ENCODE measurements at places on chromosomes 13 and 19.

DNA sequence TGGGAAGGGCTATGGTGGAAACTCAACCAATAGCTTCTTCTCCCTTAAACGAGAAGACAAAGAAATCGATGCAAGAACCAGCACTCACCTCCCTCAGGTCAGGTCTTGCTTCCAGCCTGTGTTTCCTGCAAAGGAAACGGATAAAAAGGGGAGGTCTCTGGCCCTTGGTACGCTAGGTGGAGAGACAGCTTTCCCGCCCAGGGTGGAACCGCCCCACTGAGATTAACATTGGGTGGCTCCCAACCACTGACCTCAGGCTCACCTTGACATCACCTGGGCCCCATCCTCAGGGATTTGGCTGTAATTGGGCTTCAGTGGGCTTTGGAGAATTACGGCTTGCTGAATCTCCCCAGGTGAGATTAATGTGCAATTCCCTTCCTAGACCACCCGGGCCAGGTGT lies at the start of gene NLRP7:
Gene NLRP7, minus strand, starts transcription at position 150 of the 400 bp plus-strand sequence.
- no peak for DNase-seq

- no peak for DNase-seq
These were observed 99.0 kb upstream of the TSHZ3 start for GRCh38 chr19:31448221-31448657.

- peak; percentile 65 for DNase-seq
These were observed at the start of gene CBARP for GRCh38 chr19:1237754-1238368. TSS of gene CBARP (minus strand) at chr19:1238005. CDS start at chr19:1236100, 1,905 bp downstream.

DNA sequence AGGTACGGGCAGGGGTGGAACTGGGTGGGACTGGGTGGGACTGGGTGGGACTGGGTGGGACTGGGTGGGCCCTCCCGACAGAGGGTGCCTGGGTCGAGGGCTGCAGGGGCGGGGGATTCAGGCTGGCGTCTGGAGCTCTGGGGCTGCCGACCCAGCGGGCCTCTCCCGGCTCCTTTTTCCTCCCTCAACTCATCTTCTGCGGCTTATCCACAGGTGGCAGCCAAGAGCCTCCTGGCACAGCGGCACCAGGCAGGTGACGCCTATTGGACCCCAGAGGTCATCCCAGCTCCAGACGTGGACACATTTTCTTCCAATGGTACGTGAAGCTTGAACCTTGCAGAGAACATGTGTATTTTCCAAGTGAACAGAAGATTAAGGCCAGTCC lies 533 bp downstream of the ZNF544 start:
- peak; percentile 52 for DNase-seq

DNA sequence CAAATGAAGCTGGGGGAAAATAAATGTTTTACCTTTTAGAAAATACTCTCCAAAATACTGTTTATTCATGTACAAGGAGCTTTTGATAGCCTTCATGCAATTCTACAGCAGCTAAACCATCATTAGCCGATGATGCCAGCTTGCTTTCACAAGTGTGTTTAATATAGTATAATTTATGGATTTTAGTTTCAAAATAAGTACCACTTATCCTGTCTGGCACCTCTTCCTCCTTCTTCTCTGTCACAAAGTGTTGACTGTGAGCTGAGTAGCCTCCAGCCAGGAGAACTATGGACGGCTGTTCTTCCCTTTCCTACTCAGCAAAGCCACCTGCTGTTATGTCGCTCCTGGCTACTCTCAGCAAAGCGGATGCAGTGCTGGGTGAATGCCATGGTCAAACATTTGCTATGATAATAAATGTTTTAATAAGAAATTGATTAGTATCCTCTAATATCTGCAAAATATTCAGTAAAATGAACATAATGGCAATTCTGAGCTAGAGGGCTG lies 238.2 kb downstream of the LIG4 start:
- no peak for DNase-seq

- DNase-seq, result no peak
These were observed 257.7 kb downstream of the SPRY2 start for GRCh38 chr13:80083081-80083852.

GRCh38 chr19:46881092-46881491 lies 20.3 kb downstream of the ARHGAP35 start:
- DNase-seq, result no peak

DNA sequence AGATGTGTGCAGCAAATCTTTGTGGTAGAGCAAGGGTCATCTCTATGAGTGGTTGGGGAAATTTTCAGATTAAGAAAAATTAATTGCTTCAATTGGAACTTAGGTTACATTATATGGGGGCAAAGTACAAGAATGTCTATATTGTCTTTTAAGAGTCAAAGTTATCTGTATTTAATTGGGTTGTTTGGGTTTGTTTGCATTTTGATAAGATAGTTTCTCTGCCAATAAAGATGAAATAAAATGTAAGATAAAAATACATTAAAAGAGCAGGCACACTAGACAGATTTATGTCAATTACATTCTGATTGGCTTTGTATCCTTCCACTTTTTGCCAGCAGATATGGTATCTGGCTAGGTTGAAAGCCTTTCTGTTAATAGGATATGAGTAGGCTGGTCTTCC lies 317.2 kb downstream of the OXGR1 start:
- DNase-seq, result no peak

GRCh38 chr19:15467734-15468214 lies 3.4 kb upstream of the RASAL3 start:
- DNase-seq, result no peak

DNA sequence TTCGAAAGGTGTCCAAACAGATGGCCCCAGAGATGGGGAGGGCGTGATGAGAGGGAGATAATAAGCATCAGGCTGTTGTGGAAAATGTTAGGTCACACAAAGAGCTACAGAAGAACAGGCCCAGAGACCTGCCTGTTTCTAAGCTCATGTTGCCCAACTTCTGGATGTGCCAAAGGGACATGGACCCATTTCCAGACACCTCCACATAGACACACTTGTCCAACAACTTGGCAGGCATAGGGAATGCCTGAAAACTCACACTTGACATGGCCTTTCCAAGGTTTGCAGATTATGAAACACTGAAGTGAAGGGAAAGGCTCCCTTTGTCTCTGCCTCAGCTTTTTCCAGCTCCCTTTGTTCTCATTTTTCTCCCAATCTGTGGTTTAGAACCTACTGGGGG lies 43.5 kb upstream of the CYP2B6 start:
- DNase-seq, result no peak

GRCh38 chr19:30165228-30165813 lies 206.9 kb upstream of the ZNF536 start:
- DNase-seq, result no peak

- peak; percentile 28 for DNase-seq
These were observed 362.6 kb downstream of the KLF5 start for GRCh38 chr13:73421310-73421912.

- no peak for DNase-seq
These were observed 11.8 kb upstream of the TLE5 start for GRCh38 chr19:3073931-3074595.

DNA sequence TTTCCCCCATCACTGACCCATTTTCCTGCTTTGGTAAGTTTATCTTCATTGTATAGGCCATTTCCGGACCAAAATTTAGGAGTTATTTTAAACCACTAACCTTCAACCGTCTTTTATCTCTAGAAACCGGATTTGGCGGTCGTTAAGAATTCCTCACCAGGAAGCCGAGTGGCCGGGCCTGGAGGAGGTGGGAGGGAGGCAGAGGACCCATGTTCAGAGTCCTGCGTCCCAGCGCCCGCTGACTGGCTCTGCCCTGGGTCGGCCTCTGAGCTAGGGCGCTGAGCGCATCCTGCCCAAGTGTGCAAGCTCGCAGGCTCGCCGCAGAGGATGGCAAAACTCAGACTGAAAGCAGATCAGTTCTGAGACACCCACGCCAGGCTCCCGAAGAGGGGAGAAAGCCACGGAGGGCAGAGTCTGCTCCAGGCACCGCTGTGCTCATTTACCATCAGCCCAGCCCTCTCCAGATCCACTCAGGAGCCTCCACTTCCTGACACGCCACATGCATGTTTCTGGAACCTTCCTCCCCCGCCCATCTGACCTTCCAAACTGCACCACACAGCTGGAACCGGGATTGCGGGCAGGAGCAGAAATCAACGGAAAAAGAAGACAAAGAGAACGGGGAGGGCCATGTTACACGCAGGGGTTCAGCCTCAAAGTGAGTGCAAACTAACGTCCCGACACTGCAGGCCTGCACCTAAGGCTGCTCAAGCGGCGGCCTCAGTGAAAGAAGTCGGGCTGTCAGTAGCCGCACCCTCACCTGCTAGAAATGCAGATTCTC lies 8.3 kb downstream of the COL4A1 start:
- DNase-seq, result peak; percentile 64

DNA sequence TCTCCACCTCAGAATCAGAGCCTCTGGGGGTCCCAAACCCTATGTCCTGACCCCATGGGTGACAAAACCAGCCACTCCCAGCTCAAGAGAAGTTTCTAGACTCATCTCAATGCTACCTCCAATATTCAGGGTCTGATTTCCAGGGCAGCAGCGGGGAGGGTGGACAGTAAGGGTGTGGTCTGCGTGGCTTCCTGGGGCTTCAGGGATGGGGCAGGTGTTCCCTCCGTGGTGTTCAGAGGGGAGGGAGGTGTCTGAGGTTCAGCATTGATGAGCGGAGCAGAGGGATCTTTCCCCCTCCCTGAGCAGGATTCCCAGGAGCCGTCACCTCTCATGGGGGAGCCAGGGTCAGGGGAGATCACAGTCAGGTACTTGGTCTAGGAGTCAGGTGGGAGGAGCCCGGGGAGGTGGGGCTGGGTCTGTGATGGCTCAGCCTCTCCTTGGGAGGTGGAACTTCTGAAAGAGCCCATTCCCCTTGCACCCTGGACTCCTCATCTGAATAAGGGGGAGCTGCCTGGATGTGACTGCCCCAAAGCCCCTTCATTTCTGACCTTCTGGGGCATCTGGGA lies 2.9 kb downstream of the LILRA2 start:
- no peak for DNase-seq

GRCh38 chr13:42218576-42218975 lies 53.4 kb upstream of the AKAP11 start:
- DNase-seq, result no peak

DNA sequence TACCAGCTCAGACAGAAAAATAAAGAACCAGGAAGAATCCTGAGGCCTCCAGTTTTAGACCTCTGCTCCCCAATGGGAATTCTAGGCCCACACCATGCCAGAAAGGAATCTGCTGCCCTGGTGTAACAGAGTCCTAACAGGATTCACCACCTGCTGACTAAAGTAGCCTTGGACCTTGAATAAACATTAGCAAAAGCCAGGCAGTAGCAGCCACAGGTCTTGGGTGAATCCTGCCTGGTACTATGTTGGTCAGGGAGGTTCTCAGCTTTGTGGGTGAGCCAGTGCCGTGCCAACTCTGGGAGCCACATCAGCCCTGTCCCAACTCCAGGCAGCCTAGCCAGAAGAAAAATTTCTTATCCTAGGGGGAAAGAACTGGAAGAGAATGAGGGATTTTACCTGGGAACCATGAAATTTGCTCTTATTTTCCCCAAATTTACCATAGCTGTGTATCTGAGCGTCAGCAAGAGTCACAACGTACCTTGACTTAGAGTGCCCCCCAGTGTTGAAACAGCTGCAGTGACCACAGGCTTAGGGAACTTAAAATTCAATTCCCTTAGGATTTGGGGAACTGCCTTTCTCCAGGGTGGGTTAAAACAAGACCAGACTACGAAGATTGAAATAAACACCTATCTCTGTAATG lies 1895.6 kb upstream of the PRR20A start:
- DNase-seq, result no peak

- no peak for DNase-seq
These were observed 14.6 kb downstream of the CEACAM3 start for GRCh38 chr19:41811036-41811435.

DNA sequence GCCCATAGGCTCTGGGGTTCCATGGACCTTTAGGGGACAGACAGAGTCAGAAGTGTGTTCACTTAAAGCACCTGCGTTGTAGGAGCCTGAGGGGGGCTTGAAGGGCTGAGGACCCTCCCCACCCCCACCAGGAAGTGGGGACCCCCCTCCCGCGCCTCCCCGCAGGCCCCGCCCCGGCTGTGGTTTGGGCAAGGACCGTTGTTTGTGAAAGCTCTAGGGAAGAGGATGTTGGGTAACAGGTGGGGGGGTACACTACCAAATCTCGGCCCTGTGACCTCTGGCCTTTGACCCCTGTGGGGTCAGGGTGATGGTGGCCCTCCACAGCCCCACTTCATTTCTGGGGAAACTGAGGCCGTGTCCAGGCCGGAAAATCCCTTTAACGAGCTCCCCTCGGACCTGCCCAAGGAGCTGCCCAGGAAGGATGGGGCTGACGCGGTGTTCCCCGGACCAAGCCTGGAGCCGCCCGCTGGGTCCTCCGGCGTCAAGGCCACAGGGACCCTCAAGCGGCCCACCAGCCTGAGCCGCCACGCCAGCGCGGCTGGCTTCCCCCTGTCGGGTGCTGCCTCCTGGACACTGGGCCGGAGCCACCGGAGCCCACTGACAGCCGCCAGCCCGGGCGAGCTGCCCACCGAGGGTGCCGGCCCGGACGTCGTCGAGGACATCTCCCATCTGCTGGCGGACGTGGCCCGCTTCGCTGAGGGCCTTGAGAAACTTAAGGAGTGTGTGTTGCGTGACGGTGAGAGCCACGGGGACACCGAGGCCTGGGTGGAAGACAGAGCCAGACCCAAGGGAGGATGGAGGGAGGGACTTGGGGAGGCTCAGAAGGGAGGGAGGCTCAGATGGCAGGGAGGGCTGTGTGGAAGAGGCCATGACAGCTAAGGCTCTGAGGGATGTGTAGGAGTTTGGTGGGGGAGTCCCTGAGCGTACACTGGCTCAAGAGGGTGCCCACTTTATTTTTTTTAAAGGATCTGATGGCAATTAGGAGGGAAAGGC lies 1.3 kb downstream of the ARHGAP45 start:
- peak; percentile 77 for DNase-seq

- DNase-seq, result no peak
These were observed 24.7 kb downstream of the DPF1 start for GRCh38 chr19:38199340-38199739.

GRCh38 chr13:88000239-88000638 lies 329.1 kb downstream of the SLITRK5 start:
- DNase-seq, result no peak

DNA sequence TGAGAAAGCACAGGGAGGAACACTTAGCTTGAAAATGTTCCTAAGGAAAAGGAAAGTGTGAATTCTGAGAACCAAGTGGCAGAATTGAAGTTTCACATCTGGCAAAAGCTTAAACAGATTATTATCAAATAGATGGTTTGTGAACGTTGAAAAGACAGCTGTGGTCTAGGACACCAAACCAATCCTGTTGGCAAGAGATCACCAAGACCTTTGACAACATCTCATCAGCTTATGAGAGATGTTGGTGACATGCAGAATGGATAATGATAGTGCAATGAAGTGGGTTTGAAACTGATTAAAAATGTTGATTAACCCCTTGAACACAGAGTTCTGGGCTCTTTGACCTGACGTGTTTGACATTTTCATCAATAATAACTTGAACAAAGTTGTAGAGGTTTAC lies 74.6 kb upstream of the GPR183 start:
- no peak for DNase-seq

GRCh38 chr19:10270180-10270615 lies 722 bp upstream of the ICAM1 start:
- DNase-seq, result peak; percentile 90

Data from activated T-cell treated with anti-CD3 and anti-CD28 coated beads, Interleukin-2, amount 50 U/mL, for 48 hours (primary cell).